ENCODE measurements at places on chromosomes 5 and 9.

DNA sequence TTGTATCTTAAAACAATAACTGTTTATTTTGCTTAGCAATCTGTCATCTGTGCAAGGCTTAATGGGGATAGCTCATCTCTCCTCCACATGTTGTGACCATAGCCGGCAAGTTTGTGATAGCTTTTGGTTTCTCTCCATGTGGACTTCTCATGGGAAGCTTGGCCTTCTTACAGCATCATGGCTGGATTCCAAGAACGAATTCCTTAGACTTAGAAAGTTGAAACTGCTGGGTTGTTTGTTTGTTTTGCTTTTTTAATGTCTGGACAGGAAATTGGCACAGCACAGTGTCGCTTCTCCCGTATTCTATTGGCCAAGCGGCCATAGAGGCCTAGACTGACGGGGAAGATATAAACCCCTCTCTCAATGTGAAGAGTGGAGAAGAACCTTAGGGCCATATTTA lies 61.0 kb upstream of the PRDM9 start:
- DNase-seq: no peak

- no peak for DNase-seq
Measured at GRCh38 chr5:93294199-93294598, 286.8 kb downstream of the NR2F1-AS1 start.

- no peak for DNase-seq
Measured at GRCh38 chr5:77662635-77663034, 24.1 kb upstream of the OTP start.

- no peak for DNase-seq
Measured at GRCh38 chr5:142128675-142129208, 20.2 kb downstream of the NDFIP1 start.

DNA sequence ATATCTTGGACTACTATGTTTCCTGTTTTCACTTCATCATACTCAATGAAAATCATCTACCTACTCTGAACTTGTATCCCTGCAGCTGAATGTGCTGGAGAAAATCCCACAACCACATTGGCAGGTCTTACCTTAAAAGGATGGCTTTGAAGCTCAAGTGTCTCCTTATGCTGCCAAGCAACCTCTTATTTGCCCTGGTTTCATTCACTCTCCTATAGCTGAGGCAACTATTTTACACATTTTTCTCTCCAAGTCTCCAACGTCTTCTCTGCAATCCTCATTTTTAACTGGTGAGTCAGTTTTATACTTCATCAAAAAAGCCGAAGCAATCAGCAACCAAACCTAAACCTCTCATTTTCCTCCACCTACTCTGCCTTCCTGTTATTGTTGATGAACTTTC lies 49.7 kb downstream of the POU4F3 start:
- no peak for DNase-seq

GRCh38 chr9:90499761-90500160 lies 142.9 kb downstream of the DIRAS2 start:
- DNase-seq: no peak

GRCh38 chr9:84511651-84512050 lies 157.9 kb upstream of the NTRK2 start:
- DNase-seq: no peak

DNA sequence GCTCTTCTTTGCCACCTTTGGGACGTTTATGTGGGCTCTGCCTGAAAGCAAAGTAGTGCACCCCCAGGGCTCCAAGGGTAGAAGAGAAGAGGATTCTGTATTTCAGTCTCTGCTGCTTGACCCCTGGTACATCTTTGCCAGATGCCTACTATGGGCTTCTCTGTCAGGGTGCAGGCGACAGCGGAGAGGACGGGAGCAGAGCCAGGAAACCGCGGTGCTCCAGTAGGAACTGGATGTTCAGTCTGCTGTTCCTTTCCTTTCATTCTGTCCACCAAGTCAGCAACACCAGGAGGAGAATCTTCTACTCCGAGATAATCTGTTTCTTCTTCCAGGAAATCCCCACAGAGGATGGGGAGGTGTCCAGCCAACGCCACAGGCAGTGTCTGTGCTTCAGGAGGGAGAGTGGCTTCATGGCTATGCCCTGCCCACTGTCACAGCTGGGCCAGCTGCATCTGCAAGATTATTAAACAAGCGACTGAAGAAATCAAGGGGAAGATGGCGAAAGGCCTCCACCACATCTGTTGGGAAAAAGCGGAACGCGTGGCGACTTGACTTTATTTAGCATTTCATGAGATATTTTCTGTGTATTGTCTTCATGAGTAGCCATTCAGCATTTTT lies 398.3 kb downstream of the IRX1 start:
- DNase-seq: no peak

DNA sequence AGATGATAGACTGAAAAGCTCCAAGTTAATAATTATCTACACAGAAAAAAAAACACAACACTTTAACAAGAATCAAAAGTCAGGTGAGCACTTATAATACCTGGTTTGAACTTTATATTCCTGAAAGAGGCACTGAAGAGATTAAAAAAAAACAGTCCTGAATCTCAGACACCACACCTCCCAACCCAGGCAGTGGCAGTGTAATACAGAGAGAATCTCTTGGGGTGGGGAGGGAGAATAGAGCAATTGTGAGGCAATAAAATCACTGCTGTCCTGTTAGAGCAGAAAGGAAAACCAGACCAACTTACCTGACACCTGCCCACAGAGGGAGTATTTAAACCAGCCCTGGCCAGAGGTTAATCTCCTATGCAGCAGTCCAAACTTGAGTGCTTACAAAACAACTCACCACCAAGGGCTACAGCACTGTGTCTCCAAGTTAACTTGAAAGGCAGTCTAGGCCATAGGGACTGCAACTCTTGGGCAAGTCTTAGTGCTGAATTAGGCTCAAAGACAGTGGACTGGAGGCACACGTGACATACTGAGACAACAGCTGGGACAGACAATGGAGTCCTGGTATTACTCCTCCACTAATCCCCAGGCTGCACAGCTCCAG lies 54.2 kb downstream of the SLCO4C1 start:
- no peak for DNase-seq

GRCh38 chr5:155649666-155650065 lies 636.1 kb downstream of the KIF4B start:
- no peak for DNase-seq

DNA sequence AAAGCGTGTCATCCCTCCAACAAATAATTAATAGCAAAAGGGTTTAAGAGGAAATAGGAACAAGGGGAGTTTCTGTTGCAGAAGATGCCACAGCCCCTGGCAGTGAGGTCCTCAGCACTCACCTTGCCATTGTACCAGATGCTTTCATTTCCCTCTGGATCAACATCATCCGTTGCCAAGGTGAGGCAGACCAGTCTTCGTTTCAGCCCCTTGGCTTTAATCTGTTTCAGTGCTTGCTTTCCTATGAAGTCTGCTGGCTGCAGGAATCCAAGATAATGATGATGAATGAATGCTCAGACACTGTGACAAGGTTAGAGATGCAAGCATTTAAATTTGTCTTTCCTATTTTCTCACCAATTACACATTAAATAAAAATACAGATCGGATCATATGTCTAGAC lies 20.0 kb upstream of the ARSB start:
- DNase-seq: no peak

DNA sequence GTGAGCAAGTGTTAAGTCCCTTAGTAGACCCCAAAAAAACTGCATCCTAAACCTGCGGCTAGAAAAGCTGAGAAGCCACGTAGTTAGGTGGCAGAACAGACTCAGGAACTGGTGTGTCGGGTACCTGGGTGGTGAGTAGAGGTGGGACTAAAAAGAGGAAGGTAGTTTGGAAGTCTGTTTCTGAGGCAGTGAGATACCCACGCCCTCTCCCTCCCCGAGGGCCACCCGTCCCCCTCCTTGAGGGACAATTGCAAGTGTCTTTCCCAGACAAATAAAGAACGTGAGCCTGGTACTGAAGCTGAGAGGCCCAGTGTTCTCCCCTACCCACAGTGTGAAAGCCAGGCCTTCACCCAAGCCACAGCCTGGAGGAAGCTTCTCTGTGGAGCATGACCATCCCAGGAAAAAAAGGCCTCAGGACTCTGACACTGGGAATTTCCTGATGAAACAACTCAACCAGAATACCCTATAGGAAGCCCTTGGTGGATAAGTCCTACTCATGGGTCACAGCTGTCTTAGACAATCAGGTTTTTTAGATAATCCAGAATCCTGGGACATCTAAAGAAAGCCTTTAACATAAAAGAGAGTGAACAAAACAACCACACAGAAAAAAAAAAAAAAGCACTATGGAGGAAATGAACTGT lies 7.0 kb upstream of the CD74 start:
- DNase-seq: no peak
